Neural progenitor cell (in vitro differentiated cells): ENCODE measurements at places on chromosomes 4 and X. TPM values are rescaled to one million over a fixed set of nuclear protein-coding genes. Genes with fewer than 3 reads are reported as not detected.

MAGEA4 gene
- not detected in 2 replicates for total RNA-seq

ATP2B3 gene
- total RNA-seq: 0.59 TPM in 1 of 2 replicates, not detected in the other

DNA sequence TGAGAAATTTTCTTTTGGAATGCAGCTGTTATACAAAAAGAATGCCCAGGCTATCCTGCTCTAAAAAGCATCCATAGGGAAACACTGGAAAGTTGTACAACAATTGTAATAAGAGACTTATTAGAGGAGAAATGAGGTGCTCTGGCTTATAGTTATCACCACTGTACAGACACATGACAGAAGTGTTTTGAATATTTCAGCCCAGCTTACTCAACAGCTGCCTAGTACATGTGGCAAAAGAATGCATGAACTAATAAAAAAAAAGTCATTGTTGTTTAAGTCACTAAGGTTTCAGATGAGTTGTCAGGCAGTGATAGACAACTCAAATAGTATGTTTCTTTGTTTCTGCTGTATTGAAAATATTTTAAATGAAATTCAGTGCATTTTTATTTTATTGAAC lies 307.7 kb downstream of the GPM6A start:
- DNase-seq: no peak

DNA sequence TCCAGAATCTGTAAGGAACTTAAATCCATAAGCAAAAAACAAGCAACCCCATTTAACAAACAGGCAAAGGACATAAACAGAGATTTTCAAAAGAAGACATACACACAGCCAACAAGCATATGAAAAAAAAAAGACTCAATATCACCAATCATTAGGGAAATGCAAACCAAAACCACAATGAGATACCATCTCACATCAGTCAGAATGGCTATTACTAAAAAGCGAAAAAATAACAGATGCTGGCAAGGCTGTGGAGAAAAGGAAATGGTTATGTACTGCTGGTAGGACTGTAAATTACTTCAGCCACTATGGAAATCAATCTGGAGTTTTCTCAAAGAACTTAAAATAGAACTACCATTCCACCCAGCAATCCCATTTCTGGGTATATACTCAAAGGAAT lies 156.8 kb upstream of the RADX start:
- DNase-seq: no peak

DNA sequence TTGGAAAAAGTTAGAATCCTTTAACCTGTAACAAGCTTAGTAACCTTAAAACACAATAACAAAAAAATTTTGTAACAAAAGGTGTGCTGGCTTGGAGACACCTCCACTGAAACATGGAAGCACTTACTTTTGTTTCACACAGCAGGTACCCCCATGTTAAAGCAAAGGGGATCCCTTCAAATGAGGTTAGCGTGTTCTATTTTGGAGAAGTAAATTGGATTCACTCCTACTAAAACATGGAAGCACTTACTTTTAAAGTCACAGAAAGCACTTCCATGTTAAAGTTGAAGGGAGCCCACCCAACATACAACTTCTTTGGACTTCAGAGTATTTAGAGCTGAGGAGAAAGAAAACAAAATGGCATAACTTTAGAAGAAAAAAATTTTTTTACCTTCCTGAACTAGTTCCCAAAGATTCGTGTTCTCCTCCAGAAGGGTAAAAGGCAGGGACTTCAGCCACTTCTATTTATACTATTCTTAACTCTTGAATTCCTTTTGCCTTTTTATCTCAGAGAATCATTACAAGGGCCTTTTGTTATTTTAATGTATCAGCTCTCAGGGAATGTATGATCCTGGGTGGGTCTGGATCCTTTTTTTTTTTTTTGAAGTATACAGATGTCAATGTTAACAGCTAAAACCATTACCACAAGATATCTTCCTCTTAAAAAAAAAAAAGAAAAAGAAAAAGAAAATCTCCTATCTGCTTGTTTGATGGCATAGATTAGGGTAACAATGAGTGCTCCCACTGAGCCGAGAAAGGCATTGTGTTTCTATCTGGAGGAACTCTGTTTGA lies 11.5 kb downstream of the LARP7 start:
- DNase-seq: peak; percentile 69

DNA sequence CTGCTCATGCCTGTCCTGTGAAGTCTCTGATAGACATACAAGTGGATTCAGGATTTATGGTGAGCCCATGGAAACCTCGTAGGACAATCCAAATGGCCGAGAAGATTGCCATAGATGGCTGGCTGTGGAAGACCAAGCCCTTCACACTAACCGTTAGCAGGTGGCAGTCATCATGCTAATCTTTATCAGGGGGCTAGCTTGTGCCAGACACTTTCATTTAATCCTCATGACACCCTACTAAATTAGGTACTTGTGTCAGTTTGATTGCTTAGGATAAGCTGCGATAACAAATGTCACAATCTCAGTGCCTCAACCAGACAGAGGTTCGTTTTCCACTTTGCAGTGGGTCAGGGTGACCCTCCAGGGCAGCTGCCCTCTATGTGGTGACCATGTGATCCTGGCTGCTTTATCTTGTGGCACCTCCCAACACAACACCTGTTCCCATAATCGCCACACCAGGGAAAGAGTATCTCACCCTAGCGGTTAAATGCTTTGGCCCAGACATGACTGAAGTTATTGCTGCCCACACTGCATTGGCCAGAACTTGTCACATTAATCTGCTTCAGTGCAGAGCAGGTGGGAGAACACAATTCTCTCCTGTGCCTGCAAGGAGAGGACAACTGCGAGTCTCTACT lies 60.8 kb downstream of the REPS2 start:
- peak; percentile 41 for DNase-seq

FGF2 gene
- 27.7 and 43.8 TPM in 2 replicates for total RNA-seq

- DNase-seq: no peak
Observed at GRCh38 chrX:148771440-148771839, 271.0 kb downstream of the AFF2 start.

GRCh38 chrX:151722241-151722846 lies 6.5 kb downstream of the FATE1 start:
- DNase-seq: peak; percentile 72

NDNF gene
- 4.0 and 4.2 TPM in 2 replicates for total RNA-seq

- no peak for DNase-seq
Observed at GRCh38 chrX:31384471-31384870, 312.6 kb upstream of the FTHL17 start.

FMR1NB gene
- not detected in 2 replicates for total RNA-seq

GRCh38 chrX:148380650-148381561 lies 119.5 kb upstream of the AFF2 start:
- no peak for DNase-seq

XKRX gene
- 1.4 and 1.5 TPM in 2 replicates for total RNA-seq

- peak; percentile 57 for DNase-seq
Observed at GRCh38 chr4:186104114-186104889, at the start of gene FAM149A. Gene FAM149A, plus strand, starts transcription at chr4:186104704.

POLN gene
- total RNA-seq: 1.5 and 1.7 TPM in 2 replicates
